ENCODE measurements at places on chromosomes 5 and 9. TPM values are rescaled to one million over a fixed set of nuclear protein-coding genes. Genes with fewer than 3 reads are reported as not detected.

Gene ST8SIA4
- 0.29 TPM for total RNA-seq

Gene DRD1
- total RNA-seq: 0.05 TPM

Gene KLHL3
- 0.13 TPM for total RNA-seq

Gene SAPCD2
- 21.6 TPM for total RNA-seq

All from A549 treated with AZD2906 at 1 μM for 4 hours (cell line).